ENCODE measurements at places on chromosomes 1 and 21. TPM values are rescaled to one million over a fixed set of nuclear protein-coding genes. Genes with fewer than 3 reads are reported as not detected.

The NBPF10 gene
- total RNA-seq: 3.3 TPM

The SH3D21 gene
- 16.3 TPM for total RNA-seq

- H3K27ac ChIP-seq: no peak overlapping the region
- H3K27me3 ChIP-seq: peaks cover 6% of the 10 kb centered on the region
- peaks cover 4% of the 10 kb centered on the region for H3K4me1 ChIP-seq
- DNase-seq: no peak
Measured at GRCh38 chr1:175192111-175192629, 406 bp downstream of the KIAA0040 start.

DNA sequence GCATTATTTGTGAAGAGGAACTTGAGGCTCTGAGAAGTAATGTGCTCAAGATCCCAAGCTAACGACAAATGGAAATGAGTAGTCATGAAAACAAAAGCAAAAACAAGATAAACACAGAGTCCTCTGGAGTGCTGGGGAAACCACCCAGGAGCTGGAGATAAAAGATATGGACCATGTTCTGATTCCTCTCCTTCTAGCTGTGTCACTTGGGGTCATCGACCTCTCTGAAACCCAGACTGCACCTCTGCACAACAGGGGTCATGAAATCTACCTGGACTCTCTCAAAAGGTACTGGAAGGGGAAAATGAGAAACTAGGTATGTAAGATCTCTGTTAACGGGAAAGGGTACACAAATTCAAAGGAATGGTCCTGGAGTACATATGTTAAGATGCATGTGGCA is 6.5 kb downstream of the PGLYRP4 start:
- H3K4me1 ChIP-seq: no peaks in the 10 kb centered on the region
- no peak overlapping the region for H3K27ac ChIP-seq
- H3K36me3 ChIP-seq: no peaks in the 10 kb centered on the region
- no peaks in the 10 kb centered on the region for H3K27me3 ChIP-seq

DNA sequence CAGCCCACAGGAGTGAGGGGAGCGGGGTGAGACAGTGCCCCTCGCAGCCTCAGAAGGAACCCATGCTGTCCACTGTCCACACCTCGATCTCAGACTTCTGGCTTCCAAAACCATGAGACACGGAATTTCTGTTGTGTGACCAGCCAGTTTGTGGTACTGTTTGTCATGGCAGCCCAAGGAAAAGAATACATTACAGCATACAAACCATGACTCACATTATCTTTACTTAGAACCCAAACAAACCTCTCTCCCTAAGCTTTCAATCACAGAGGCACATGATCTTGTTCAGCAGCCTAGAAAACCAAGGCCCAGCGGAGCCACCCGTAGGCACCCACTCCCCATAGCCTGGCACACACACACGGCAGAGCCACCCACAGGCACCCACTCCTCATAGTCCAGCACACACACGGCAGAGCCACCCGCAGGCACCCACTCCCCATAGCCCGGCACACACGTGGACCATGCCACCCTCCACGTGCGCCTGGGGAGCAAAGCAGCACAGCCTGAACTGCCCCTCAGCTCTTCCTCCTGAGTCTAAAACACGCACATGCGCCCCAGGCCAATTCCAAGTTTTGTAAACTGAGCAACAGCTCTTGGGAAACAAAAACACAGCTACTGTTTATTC is 458 bp upstream of the KRTAP10-4 start:
- H3K4me3 ChIP-seq: no peak overlapping the region
- DNase-seq: peak; percentile 10
- no peak overlapping the region for H3K27ac ChIP-seq
- no peaks in the 10 kb centered on the region for H3K27me3 ChIP-seq

DNA sequence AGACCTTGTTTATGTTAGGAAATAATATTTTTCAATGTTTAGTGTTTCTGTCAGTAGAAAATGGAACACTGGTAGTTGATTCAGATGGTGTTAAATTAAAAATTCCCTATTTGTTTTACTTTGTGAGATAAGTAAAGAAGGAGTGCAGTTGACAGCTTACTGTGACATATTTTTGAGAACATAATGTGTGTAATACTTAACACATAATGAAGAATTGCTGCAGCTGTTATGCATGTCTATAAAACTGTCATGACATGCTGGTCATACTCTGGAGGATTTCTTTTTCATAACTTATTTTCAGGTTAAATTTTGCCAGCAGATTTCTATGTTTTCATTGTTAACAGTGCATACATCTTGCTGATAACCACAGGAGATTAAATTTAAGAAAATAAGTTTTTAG is 296.1 kb downstream of the CTH start:
- DNase-seq: no peak
- no peaks in the 10 kb centered on the region for H3K4me1 ChIP-seq
- no peaks in the 10 kb centered on the region for H3K27me3 ChIP-seq

- peak overlapping the region; percentile 99 for H3K27ac ChIP-seq
- no peaks in the 10 kb centered on the region for H3K27me3 ChIP-seq
- DNase-seq: no peak
- H3K4me3 ChIP-seq: peak overlapping the region; percentile 95
Measured at GRCh38 chr1:65421351-65422025, 1.0 kb downstream of the LEPR start.

DNA sequence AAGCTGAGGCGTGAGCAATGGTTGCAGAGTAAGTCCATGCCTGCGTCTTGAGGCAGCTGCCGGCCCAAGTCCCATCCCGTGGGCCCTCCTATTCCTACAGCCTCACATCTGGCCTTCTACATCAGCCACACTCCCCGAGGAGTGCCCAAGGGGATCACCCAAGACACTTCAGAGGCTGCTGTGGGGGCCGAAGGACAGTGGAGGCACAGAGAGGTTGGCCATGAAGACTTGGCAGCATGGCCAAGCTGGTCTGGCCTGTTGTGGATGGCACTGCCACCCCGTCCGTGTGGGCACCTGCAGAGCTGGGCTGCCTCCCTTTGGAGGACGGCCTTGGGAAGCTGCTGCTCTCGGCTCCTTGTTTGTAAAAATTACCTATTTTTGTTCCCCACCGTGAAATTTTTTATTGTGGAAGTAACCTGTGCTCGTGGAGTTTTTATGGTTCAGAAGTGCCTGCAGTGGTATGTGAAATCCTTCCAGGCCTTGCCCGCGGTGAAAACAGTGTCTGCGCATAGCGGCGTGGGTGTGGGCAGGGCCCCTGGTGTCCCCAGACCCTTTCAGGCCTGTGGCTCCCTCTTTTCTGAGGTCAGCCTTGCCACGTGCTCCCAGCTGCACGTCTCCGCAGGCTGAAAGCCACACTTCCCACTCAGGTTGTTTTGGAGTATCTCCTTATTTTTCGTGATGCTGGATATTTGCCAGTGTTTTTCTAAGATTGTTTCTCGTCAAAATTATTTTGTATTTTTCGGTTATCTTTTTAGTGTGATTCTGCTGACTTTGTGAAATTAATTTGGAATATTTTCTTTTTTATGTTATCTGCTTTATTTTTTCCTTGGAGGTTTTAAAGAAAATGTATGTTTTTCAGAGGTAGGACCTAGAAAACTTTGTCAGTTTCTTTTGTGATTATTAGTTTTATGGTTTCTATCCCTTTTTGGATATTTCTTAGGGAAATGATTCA is 20.6 kb downstream of the SLX9 start:
- no peak overlapping the region for H3K4me3 ChIP-seq
- H3K4me1 ChIP-seq: peaks cover 50% of the 10 kb centered on the region
- no peaks in the 10 kb centered on the region for H3K27me3 ChIP-seq
- H3K36me3 ChIP-seq: peaks cover 6% of the 10 kb centered on the region
- no peak overlapping the region for H3K27ac ChIP-seq

DNA sequence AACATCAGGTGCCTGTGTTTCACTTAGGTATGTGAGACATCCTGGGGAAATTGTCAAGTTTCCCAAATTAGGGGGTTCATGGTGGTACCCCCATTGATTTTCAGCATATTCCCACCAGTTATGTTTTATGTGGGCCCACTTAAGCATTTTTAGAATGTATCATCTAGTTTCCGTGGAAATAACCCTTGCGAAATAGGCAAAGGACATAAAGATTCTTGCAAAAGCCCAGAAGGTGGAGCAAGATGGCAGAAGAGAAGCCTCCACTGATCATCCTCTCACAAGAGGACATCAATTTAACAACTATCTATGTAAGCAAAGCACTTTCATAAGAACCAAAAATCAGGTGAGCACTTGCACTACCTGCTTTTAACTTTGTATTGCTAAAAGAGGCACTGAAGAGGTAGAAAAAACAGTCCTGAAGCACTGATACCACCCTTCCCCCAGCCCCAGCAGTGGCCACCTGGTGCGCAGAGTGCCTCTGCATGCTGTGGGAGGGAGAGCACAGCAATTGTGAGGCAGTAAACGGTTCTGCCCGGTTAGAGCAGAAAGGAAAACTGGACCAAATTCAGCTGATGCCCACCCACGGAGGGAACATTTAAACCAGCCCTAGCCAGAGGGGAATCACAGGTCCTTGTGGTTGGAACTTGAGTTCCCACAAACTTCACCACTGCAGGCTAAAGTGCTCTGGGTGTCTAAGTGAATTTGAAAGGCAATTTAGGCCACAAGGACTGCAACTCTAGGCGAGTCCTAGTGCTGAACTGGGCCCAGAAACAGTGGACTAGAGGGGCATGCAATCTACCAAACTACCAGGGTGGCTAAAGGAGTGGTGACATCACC is 23.2 kb downstream of the MCOLN2 start:
- no peak overlapping the region for H3K4me3 ChIP-seq
- no peak overlapping the region for H3K27ac ChIP-seq
- no peak for DNase-seq
- no peaks in the 10 kb centered on the region for H3K36me3 ChIP-seq
- H3K27me3 ChIP-seq: no peaks in the 10 kb centered on the region
- H3K4me1 ChIP-seq: no peaks in the 10 kb centered on the region

Measured in astrocyte (in vitro differentiated cells and primary cell).